ENCODE measurements at places on chromosomes 16 and 17.
A peak's percentile ranks its signal among the peaks of the same experiment; 100 is the strongest.

- no peak for DNase-seq
These were observed 23.6 kb downstream of the SREBF1 start for GRCh38 chr17:17813055-17813724.

GRCh38 chr17:38572669-38573365 lies 32.9 kb downstream of the SRCIN1 start:
- no peak for DNase-seq

- DNase-seq: peak; percentile 80
These were observed 55.3 kb downstream of the WDR45B start for GRCh38 chr17:82592767-82593589.

GRCh38 chr17:33858121-33858520 lies 397.0 kb upstream of the CCL2 start:
- DNase-seq: no peak

DNA sequence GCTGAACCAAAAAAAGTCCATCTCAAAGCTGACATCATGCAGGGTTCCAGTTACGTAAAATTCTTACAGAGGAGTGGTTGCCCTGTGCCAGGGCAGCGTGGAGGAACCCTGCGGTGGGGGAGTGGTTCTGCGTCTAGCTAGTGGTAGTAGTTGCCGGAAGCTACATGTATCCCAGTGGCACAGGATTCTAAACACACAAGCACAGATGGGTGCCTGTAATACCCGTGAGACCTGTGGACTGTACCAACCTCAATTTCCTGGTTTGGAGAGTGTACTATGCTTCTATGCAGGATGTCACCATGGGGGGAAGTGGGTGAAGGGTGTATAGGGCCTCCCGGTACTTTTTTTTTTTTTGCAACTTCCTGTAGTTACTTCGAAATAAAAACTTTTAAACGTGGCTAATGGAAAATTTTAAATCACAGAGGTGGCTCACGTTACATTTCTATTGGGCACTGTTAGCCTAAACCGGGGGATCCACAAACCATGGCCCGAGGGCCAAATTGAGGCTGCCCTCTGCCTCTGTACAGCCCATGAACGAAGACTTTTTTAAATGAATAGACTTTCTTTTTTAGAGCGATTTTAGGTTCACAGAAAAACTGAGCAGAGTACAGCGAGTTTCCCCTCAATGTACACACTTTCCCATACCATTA lies 38.5 kb downstream of the TBC1D16 start:
- DNase-seq: peak; percentile 90

DNA sequence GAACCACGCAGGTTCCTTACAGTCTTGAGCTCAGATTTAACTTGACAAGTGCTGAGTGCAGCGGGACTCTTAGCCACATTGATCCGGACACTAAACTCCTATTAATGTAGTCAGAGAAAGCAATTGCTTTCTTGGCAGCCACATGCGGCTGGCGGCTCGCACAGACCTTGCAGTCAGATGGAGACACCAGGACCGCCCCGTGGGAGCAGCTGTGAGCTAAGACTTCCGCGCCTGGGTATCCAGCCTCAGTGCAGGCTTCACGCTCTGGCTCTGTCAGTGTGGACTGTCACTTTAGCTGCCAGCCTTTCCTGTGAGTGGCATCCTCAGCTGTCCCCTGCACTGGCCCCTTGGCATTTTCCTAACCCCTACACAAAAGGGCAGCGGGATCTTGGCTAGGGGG lies 80.9 kb upstream of the NLRP1 start:
- DNase-seq: no peak

GRCh38 chr17:42363767-42364585 lies 24.3 kb downstream of the STAT3 start:
- no peak for DNase-seq

DNA sequence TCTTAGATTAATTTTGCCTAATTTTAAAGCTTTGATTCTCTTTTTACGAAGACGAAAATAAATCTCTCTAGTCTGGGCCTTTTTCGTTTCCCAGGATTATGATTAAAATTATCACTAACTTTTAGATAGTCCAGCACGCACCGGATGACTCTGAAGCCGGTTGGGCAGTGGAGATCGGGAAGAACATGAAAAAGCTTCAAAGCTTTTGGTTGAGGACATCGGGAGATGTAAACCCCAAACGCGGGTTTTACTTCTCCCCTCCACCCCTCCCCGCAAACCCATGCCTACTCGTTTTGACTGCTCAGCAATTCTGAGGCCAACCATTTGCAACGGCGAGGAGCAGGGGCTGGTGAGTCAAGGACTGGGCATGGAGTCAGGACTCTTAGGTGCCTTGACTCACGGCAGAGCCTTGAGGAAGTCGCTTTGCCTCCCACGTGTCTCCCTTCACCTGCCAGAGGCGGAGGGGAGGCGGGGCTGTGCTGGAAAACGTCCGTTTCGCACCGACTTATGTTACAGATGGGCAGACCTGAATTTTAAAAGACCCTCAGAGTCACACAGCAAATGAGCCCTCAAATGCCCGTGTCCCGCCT lies 989 bp upstream of the DUSP14 start:
- peak; percentile 51 for DNase-seq

DNA sequence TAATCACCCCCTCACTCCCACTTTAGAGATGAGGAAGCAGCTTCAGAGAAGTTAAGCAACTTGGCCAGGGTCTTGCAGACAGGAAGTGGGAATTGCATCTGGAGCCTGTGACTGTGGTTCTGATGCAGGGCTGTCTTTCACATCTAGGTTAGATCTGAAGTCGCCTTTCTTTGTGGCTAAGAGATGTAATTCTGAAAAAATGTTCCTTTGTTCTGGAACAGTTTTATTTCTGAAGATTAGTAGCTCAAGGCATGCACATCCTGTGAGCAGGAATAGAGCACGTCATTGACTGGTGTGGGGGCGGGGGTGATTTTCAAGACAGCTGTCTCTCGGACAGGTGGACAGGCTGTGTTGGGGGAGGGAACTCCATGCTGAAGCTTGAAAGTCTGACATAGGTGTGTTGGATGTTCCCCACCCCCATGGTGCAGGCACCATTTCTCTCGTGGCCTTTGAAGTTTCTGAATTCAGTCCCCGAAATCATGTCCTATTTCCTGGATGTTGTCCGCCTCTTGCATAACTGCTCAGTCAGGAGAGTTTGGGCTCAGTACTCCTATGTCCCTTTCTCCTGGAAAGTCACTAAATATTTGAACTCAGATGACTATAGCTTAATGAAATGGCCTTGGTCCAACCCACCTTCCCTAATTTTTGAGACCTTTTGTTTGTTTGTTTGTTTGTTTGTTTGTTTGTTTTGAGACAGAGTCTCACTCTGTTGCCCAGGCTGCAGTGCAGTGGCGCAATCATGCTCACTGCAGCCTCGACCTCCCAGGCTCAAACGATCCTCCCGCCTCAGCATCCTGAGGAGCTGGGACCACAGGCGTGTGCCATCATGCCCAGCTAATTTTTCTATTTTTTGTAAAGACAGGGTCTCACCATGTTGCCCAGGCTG lies 21.0 kb upstream of the HERPUD1 start:
- no peak for DNase-seq

DNA sequence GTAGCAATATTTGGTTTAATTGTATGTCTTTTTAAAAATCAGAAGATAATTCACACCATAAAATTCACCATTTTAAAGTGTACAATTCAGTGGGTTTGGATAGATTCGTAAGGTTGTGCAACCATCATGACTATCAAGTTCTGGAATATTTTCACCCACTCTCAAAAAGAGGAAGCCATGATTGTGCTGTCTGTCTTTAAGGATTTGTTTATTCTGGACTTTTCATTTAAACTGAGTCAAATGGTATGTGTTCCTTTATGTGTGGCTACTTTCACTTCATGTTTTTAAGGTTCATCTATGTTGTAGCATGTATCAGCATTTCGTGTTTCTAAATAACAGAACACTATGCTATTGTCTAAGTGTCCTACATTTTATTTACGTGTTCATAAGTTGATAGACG lies 68.1 kb upstream of the CPHXL start:
- DNase-seq: no peak

DNA sequence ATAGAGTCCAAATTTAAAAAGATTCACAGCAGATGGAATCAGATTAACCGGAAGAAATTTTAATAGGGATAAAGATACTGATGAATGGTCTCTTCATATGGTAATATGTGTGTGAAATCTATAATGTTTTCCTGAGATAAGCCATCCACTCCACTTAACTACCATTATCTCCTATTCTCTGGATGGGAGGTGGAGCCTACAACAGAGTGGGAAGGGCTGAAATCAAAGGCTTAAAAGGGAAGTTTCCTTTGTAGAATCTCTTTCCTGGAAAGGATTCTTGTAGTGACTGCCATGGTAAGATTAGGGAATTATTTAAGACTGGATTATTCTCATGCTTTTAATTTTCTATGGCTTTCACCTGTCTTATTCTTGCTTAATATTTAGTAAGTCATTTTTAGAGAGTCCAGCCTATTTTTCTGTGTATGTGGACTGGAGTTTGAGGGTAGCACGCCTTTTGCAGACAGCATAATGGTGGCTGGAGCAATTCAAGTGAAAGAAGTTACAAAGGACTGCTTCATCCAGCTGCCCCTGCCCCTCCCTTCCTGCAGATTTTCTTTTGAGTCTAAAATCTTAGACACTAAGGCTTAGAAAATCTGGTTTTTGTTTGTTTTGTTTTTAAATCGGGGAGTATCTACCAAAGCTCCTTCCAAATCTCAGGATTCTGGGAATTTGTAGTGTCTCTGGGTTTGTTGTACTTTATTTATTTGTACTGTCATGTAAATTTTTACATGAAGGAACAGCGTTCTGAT lies 26.5 kb downstream of the KAT7 start:
- no peak for DNase-seq

DNA sequence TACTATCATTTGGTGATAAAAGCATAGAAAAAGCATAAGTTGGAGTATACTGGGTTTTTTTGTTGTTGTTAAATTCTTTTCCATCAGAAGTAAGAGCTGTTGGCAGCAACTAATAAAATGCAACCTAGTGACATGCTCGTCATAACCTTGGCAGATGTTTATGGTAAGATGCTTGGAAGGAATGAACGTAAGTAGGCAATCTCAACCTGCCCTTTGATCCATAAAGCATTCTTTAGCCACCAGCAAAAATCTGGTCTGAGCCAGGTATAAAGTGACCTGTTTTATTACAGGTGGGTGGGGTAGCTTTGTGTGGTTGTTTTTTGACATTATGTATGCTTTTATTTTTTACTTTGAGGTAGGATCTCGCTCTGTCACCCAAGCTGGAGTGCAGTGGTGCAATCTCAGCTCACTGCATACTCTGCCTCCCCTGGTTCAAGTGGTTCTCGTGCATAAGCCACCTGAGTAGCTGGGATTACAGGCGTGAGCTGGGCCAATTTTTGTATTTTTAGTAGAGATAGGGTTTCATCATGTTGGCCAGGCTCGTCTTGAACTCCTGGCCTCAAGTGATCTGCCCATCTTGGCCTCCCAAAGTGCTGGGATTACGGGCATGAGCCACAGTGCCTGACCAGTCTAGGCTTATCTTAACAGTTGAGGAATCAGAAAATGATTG lies 22.0 kb downstream of the WSB1 start:
- DNase-seq: no peak

- no peak for DNase-seq
These were observed 6.6 kb downstream of the ENDOV start for GRCh38 chr17:80421381-80422090.

GRCh38 chr17:30942308-30943079 lies 20.7 kb downstream of the ADAP2 start:
- no peak for DNase-seq

GRCh38 chr16:17654571-17654970 lies 183.8 kb upstream of the XYLT1 start:
- DNase-seq: no peak

GRCh38 chr17:2263183-2264066 lies 40.2 kb downstream of the SMG6 start:
- DNase-seq: no peak

- DNase-seq: peak; percentile 59
These were observed 51.8 kb upstream of the JPH3 start for GRCh38 chr16:87550495-87550961.

DNA sequence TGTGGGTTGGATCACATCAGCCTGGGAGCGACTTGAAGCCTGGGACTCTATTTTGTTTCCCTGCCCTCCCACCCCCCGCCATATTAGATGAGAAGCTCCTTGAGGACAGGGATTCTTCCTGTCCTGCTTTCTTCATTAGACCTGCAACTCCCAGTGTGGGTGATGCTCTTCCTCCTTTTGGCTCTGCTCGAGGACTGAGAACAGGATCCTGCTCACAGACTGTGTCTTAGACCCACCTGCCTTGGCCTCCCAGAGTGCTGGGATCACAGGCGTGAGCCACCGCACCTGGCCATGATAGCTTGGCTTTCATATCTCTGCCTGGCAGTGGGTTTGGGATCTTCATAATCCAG lies 21.5 kb upstream of the TNS4 start:
- no peak for DNase-seq

GRCh38 chr16:85637808-85638647 lies 24.9 kb downstream of the GSE1 start:
- DNase-seq: no peak

GRCh38 chr17:68439656-68440290 lies 17.5 kb downstream of the WIPI1 start:
- DNase-seq: no peak

- DNase-seq: peak; percentile 51
These were observed 82.2 kb downstream of the PLXDC1 start for GRCh38 chr17:39069114-39069756.

DNA sequence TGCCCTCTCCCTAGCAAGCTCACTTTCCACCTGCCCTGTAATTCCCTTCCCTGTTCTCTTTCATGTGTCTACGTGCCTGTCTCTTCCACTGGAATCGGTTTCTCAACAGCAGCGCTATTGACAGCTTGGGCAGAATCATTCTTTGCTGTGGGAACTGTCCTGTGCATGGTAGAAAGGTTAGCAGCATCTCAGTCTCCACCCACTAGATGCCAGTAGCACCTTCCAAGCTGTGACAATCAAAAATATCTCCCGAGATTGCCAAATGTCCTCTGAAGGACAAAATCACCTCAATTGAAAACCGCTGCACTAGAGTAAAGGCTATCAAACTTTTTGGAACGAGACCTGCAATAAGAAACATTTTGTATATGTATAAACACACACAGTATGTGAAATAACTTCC lies 41.6 kb upstream of the KSR1 start:
- DNase-seq: no peak

GRCh38 chr16:56889206-56889605 lies 24.2 kb downstream of the SLC12A3 start:
- DNase-seq: no peak

DNA sequence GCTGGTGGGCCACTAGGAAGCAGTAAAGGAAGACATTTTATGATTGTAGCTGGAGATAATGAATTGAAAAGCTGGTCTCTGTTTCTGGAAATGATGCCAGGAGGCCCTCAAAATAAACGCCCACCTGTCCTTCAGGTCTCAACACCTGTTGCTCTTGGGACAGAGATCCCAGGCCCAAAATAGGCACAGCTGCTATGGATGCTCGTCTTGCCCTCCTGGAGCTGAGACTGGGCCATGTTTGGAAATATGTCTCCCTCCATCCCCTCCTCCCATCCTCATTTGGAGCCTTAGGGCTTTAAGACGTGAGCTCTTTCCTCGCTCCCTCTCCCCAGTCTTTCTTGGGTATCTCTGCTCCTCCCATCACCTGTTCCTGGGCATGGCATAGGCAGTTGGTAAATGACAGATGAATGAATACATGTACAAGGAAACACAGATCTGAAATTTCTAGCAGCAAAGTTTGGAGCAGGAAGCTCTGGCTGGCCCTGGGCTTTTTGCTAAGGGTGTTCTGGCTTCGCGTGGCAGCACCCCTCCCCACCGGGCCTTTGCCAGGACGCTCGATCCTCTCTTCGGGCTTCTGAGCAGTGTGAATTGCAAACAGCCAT lies 33.3 kb downstream of the MYH3 start:
- no peak for DNase-seq

GRCh38 chr16:68447653-68448359 lies 502 bp downstream of the SMPD3 start:
- DNase-seq: no peak

- peak; percentile 92 for DNase-seq
These were observed 10.3 kb upstream of the ZFP90 start for GRCh38 chr16:68528686-68529379.

GRCh38 chr16:10577305-10578202 lies 2.8 kb downstream of the EMP2 start:
- no peak for DNase-seq

All from activated CD4-positive, alpha-beta T cell treated with anti-CD3 and anti-CD28 coated beads, Interleukin-2, amount 10 ng/mL, durations not matched to agents 7 days and 5 days (primary cell).